ENCODE measurements at places on chromosomes 6 and 20.

GRCh38 chr6:143160439-143161220 lies 99.9 kb downstream of the AIG1 start:
- no peak for DNase-seq

- DNase-seq, result no peak
These were observed 108.0 kb downstream of the SYNDIG1 start for GRCh38 chr20:24577271-24577909.

DNA sequence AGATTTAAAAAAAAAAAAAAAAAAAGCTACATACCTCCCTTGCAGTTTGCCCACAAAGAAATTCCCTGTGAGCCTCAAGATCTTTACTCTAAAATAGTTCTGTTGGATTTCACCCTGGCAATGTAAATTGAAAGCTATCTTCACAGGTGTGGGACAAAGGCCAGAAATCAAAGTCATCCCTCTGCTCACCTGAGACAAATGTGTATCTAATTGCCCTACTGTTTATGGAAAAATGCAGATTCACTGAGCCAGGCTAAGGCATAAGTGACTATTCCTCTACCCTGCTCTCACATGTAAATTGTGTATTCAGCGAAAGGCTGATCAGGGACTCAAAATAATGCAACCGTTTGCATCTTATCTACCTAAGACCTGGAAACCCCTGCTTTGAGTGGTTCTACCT lies 98.5 kb upstream of the SHLD1 start:
- no peak for DNase-seq

DNA sequence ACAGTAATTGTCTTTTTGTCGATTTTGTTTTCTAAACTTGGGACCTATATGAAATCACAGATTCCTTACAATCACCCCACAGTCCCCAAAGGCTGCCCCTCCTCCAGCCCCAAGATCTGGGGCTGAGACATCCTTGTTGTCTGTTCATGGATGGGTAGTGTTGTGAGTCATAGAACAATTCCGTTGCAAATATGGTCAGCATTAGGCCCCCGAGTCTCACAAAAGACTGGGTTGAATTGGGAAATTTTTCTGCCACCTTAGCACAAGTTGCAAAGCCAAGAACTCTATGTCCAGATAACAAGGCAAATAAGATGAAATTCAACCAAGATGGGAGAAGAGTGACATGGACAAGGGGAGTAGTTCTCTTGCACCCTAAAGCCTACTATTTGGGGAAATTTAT lies 10.5 kb upstream of the TAB2 start:
- no peak for DNase-seq

GRCh38 chr20:49658508-49658907 lies 55.2 kb downstream of the B4GALT5 start:
- no peak for DNase-seq

- DNase-seq, result no peak
These were observed 22.2 kb upstream of the FBXO30 start for GRCh38 chr6:145836772-145837171.

GRCh38 chr6:19325335-19325789 lies 511.8 kb upstream of the ID4 start:
- DNase-seq, result no peak

- no peak for DNase-seq
These were observed 153.4 kb downstream of the MBOAT1 start for GRCh38 chr6:20058912-20059311.

Measured in NCI-H1105 treated with DMSO at 0.1 percent for 48 hours (cell line).